CD8-positive, alpha-beta T cell (primary cell): ENCODE measurements at places on chromosomes 12 and 14.

- DNase-seq: no peak
These were observed 29.2 kb downstream of the GPR135 start for GRCh38 chr14:59435987-59436386.

- peak; percentile 28 for DNase-seq
These were observed 297.5 kb downstream of the ZFP36L1 start for GRCh38 chr14:68495101-68496039.

DNA sequence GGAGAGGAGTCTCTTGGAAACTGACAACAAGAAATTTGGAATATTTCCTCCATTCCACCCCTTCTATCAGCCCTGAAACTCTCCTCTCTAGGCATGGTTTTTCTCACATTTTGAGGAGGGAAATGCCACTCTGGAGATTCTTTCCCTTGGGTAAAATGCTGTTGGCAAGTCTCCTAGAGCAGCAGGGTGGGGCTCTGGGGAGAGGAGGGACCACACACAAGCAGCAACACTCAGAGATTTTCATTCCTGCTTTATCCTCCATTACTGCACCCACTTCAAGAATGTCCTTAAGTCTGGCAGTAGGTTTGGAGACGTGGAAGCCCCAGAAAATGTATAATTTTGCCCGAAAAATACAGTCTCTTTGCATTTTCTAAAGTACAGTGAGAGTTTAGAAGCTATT lies 130.8 kb upstream of the FLRT2 start:
- DNase-seq: no peak

- DNase-seq: no peak
These were observed 141.2 kb upstream of the C14orf180 start for GRCh38 chr14:104438166-104438887.

DNA sequence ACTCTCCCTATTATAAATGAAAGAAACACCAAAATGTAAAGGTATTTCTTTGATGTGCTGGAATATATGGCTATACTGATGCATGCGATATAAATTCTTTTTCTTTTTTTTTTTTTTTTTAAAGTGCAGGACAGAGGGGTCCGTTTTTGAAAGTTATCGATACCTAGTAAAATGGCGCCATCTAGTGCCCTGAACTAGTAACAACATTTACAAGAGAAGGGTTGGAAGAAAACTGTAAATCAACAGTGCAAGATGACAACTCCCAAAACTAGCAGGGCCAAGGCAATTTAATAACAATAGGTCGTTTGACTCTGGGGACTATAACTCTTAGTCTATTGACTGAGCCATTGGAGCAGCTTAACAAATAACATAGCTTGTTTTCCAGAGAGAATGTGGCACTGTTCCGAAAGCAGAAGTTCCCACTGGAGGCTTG lies 137.7 kb downstream of the SPTSSA start:
- DNase-seq: peak; percentile 50
